ENCODE measurements at places on chromosomes 3 and 15.

GRCh38 chr3:152416808-152417580 lies 148.3 kb downstream of the MBNL1 start:
- DNase-seq = no peak

DNA sequence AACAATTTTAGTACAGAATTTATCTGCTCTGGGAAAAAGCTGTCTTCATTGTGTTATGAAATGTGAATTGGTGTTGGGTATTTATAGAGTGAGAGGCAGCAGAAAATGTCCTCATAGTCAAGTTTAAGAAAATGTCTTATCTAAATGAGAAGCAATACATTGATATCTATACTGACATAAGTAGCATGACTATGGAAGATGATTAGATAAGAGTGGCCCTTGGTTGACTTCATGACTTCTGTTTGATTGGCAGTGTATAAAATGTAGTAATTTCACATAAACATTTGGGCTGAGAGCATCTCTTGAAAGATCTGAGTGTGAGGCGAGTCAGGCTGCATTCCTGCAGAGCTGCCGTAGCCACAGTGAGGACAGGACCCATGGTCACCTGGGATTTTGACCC lies 19.4 kb downstream of the MCTP2 start:
- DNase-seq = no peak

GRCh38 chr15:51908316-51908715 lies 63.3 kb downstream of the LEO1 start:
- no peak for DNase-seq

- DNase-seq = no peak
Measured at GRCh38 chr3:183108001-183108449, 8.7 kb upstream of the MCCC1 start.

GRCh38 chr3:195115600-195116406 lies 155.2 kb downstream of the XXYLT1 start:
- DNase-seq = no peak

DNA sequence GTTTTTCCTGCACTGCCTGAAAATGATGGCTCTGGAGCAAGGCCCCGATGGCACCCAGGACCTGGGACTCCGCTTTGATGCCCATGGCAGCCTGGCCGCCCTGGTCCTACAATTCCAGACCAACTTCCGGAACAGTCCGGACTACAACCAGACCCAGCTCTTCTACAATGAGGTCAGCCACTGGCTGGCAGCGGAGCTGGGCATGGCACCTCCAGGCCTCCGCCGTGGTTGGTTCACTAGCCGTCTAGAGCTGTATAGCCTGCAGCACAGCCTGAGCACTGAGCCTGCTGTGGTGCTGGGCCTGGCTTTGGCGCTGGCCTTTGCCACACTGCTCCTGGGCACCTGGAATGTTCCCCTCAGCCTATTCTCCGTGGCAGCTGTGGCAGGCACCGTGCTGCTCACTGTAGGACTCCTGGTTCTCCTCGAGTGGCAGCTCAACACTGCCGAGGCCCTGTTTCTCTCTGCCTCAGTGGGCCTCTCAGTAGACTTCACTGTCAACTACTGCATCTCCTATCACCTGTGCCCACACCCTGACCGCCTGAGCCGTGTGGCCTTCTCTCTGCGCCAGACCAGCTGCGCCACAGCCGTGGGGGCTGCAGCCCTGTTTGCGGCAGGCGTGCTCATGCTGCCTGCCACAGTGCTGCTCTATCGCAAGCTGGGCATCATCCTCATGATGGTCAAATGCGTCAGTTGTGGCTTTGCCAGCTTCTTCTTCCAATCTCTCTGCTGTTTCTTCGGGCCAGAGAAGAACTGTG lies 10.9 kb downstream of the DISP2 start:
- no peak for DNase-seq

GRCh38 chr3:78706906-78707523 lies 1060.8 kb downstream of the ROBO1 start:
- DNase-seq = no peak

DNA sequence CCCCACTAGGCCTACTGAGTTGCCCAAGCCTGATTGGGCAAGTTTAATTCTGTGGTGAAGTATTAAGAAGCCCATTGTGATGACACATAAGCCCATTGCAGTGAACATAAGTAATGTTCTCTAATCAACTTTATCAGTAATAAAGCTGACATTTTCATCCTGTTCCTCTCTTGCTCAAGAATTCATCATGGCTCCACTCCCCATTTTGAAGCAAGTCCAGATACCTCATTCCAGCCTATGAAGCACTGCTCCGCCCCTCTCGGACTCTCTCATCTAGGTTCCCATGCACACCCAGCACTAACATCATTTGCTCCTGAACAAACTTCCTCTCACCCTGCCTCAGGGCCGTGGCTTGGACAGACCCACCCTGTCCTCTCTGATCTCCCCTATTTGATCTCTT lies 10.5 kb downstream of the SHF start:
- DNase-seq = no peak

GRCh38 chr3:42836150-42837123 lies 27.2 kb downstream of the ACKR2 start:
- no peak for DNase-seq

GRCh38 chr3:149481056-149481455 lies 6.6 kb downstream of the TM4SF4 start:
- DNase-seq = no peak

- DNase-seq = no peak
Measured at GRCh38 chr3:168087539-168087938, 8.2 kb downstream of the GOLIM4 start.

DNA sequence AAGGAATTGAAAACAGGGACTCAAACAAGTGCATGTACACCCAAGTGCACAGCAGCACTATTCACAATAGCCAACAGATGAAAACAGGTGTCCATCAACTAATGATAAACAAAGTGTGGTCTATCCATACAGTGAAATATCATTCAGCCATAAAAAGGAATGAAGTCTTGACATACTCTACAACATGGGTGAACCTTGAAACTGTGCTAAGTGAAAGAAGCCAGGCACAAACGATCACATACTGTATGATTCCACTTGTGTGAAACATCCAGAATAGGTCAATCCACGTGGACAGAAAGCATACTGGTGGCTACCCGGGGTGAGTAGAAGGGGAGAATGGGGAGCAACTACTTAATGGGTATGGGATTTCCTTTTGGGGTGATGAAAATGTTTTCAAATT lies 29.6 kb upstream of the PLXND1 start:
- DNase-seq = no peak

GRCh38 chr15:56244811-56245576 lies 1.3 kb upstream of the RFX7 start:
- DNase-seq = no peak

DNA sequence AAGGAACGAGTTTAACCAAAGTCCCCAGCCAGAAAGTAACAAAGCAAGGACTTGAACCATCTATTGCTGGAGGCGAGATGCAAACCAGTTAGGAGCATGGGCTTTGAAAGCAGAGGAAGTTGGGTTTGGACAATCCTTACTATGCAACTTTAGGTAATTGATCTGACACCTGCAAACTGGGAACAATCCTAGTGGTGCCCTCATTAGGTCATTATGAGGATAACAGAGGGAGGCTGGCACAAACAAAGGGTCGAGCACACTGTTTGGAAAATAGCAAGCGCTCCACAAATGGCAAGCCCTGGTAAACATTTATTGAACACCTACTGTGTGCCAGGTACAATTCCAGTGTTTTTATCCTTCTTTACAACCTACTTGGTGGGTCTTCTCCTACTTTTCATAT lies 45.6 kb downstream of the WNT5A start:
- DNase-seq = no peak

DNA sequence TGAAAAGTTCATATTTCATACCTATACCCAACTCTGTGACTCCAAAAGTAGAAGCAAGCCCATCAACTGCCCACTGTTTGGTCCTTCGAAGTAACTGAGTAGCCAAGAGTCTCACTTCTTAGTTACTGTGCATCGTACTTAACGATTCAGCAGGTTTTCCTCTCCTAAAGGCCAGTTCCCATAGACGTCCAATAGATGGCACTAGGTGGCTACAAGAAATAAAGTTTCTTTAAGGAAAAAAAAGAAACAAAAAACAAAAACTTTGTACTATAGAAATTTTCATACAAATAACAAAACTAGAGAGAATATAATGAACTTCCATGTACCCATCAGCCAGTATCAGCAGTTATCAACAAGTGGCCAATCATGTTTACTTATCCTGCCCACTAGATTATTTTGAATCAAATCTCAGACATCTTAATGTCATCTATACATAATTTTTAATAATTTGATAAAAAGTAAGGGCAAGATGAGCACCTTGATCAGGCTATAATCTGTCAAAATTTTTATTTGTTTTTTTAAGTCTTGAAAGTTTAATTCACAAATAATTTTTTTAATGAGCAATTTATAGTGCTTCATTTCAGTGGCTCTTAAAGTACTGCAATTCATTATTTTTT lies 63.8 kb upstream of the ACP3 start:
- DNase-seq = no peak

DNA sequence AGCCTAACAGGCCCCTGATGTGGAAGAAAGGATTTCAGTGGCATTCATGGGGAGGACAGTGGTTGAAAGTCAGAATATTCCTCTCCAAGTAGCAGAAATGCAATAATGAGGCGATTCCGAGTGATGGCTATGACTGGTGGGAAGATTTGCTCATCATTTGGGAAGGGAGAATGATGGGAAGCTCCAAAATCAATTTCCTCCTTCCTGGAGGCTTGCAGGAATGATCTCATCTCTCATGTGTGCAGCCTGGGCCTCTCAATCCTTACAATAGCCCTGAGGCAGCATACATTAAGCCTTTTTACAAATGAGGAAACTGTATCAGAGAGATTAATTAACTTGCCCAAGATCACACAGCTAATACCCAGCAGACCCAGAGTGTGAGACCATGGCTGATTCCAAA lies 58.7 kb downstream of the BOC start:
- no peak for DNase-seq

GRCh38 chr3:23501201-23501802 lies 298.2 kb downstream of the UBE2E2 start:
- DNase-seq = no peak

- DNase-seq = no peak
Measured at GRCh38 chr3:47705391-47705790, 76.3 kb downstream of the SMARCC1 start.

DNA sequence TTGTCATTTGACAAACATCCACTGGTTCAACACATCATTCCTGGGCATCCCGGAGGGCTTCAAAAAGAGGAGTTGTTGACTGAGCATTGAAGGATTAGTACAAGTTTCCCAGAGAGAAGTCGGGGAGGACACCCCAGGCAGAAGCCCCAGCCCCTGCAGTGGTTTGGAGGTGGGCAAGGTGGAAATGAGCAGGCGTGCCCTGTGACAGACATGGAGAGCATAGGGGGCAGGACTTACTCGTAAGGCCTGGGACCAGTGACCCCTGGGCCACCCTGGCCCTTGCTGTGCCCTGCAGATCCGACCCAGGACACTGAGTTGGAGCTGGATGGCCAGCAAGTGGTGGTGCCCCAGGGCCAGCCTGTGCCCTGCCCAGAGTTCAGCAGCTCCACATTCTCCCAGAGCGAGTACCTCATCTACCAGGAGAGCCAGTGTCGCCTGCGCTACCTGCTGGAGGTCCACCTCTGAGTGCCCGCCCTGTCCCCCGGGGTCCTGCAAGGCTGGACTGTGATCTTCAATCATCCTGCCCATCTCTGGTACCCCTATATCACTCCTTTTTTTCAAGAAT lies 5.9 kb downstream of the PARP3 start:
- DNase-seq = no peak

DNA sequence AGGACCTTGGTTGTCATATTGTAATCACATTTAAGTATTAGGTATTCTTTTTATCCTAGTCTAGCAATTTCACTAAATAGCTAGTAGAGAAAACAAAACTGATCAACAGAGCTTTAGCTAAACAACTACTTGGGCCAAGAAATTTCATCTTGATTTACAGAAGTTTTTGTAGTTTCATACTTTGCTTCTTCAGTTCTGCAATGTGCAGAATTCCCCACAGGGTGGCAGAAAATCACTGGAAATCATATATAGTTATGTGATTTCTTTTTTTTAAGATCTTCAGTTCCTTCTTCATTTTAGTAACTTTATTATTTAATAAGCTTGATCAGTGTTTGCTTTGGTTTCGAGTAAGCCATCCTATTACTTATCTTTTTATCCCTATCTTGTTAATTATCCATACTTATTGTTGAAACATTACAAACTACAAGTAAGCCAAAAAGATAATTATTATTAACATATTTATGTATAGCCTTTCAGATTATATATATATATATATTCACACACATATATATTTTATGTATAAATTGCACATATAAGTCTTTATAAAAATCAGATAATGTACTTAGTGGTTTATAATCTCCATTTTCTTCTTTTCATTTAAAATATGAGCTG lies 2.2 kb upstream of the BNIP2 start:
- DNase-seq = no peak

DNA sequence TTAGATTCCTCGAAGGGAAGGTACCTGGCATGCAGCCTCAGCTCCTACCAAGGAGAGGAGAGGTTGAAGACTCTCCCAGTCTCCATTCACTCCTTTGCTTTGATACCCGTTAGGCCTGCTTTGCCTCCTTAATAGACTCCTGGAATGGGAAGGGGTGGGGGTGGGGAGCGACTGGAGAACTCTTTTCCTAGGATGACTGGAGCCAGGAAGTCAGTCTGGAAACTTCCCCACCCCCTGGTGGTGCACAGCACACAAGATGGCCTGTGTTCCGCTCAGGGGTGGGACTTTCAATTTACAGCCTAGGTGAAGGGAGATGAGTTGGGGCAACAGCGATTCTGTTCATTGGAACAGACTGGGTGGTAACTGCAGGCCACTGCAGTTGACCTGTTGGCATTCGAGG lies 21.4 kb upstream of the CELF6 start:
- no peak for DNase-seq

All from NCI-H187 (cell line).